NCI-H1694 treated with DMSO at 0.1 percent for 48 hours (cell line): ENCODE measurements at places on chromosomes 16 and 17.

DNA sequence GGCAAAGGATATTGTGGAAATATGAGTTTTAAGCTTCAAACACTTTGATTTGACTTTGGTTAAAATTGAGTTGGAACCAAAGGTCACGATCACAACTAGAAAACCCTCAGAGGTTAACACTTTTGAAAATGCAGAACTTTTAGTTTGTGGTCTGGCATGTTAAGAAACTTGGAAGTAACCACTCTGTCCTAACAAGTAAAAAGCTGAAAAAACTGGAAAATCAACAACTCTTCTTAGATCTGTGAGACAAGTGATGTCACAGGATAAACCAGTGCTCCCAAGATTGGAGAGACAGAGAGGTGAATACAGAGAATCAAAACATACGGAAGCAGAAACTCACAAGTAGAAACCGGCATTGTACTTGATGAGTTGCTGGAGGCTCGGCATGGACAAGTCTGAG, 17.4 kb downstream of the MFSD6L start:
- DNase-seq, result no peak

- no peak for DNase-seq
Observed at GRCh38 chr16:87276924-87277323, 40.3 kb downstream of the C16orf95 start.

GRCh38 chr16:85350146-85350728, 238.0 kb upstream of the CIBAR2 start:
- DNase-seq, result no peak

DNA sequence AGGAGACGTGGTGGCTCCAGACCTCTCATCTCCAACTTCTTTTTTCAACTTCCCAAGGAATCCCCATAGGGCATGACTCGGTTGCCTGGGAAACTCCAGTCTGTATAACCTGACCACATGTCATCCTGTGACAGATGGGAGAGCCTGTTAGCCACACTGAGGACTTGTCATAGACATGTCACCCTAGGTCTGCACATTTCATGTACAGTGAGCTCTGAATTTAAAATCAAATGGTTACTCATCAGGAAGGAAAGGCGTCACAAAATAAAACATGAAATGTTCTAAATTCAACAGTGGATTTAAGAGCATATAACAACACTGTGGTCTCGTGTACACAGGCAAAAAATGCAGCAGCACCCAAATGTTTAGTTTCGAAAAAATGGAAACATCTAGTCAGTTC, 22.2 kb upstream of the ADAMTS18 start:
- DNase-seq, result no peak

GRCh38 chr16:52925143-52925542, 127.6 kb downstream of the CHD9NB start:
- DNase-seq, result no peak

DNA sequence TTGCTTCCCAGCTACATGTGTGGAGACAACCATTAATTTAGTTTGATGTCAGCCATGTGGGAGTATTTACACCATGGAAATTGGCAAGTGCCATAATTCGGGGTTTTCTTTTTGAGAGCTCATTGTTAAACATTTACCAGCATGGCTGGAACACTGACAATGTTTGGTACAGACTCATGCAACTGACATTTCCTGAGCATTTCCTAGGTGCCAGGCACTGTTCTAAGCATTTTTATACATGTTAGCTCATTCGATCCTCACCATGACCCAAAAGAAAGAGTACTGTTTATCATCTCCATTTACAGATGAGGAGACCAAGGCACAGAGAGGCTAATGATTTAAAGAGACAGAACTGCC, 86.9 kb downstream of the FOXL1 start:
- DNase-seq, result no peak

DNA sequence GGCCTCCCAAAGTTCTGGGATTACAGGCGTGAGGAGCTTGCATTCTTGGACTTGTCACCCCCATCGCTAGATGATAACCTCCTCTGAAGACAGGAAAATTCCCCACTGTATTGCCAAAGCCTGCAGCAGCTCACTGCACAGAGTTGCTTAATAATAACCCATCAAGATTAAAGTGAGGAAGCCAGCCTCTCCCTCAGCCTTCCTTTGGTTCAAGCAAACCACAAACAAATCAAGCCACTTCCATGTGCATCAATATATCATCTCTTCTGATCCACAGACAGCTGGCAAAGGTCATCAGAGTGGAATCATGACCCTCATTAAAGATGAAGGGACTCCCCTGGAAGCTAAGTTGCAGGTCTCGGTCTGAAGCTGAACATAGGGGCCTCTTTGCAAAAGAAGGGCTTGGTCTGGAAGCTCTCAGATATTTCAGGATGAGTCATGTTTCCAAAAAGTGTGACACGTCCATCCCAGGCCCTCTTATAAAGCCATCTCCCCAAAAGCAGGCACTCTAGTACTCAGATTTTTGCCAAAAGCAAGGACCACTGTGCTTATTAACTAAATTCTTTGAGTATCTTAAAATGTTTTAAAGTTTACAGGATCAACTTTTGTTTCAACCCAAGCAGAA, 4.8 kb downstream of the EMP2 start:
- no peak for DNase-seq

- no peak for DNase-seq
Observed at GRCh38 chr16:2037647-2038381, 9.8 kb downstream of the NTHL1 start.

GRCh38 chr17:7848131-7848579, 6.7 kb upstream of the TMEM88 start:
- no peak for DNase-seq

DNA sequence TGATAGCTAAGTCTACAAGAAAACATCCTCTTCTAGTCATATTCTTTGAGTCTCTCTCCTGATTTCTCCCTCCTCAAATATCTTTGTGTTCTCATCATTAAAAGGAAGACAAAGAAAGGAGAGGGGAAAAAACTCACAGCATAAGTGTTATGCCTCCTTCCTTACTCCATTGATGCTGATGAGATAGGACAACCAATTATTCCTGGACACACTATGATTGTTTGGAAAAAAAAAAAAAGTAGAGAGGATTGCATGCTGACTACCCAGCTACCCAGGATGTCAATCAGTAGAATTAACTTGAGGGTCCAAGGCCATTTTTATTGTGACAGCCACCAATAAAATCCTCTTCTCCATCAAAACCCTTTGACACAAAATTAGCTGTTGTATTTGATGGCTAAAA, 299.1 kb upstream of the CDH8 start:
- no peak for DNase-seq

DNA sequence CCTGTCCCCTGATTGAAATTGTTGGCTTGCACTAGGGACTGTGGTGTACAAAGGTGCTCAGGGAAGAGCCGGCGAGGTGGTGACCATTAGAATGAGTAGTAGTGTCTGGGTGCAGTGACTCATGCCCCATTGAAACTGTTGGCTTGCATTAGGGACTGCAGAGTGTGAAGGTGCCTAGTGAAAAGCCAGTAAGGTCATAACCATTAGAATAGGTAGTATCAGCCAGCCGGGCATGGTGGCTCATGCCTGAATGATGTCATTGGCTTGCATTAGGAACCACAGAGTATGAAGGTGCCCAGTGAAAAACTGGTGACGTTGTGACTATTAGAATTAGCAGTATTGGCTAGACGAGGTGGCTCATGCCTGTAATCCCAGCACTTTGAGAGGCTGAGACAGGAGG, 78.9 kb downstream of the ABCC6 start:
- no peak for DNase-seq

DNA sequence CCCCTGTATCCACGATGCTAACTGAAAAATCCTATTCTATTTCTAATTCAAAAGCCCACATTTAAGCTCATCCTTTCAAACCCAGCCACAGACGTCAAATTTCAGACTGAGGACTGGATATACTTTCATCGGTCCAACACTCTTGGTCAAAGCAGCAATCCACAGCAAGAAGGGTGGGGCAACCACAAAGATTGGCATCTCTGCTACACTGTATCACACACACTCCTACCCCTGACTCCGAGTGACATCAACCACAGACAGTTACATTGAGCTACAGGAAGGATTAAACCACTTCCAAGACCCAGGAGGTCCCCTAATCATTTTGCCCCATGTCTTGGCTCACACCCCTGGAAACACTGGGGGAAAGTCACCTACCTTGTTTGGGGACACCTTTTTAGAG, 61.3 kb downstream of the GRIN2A start:
- no peak for DNase-seq

DNA sequence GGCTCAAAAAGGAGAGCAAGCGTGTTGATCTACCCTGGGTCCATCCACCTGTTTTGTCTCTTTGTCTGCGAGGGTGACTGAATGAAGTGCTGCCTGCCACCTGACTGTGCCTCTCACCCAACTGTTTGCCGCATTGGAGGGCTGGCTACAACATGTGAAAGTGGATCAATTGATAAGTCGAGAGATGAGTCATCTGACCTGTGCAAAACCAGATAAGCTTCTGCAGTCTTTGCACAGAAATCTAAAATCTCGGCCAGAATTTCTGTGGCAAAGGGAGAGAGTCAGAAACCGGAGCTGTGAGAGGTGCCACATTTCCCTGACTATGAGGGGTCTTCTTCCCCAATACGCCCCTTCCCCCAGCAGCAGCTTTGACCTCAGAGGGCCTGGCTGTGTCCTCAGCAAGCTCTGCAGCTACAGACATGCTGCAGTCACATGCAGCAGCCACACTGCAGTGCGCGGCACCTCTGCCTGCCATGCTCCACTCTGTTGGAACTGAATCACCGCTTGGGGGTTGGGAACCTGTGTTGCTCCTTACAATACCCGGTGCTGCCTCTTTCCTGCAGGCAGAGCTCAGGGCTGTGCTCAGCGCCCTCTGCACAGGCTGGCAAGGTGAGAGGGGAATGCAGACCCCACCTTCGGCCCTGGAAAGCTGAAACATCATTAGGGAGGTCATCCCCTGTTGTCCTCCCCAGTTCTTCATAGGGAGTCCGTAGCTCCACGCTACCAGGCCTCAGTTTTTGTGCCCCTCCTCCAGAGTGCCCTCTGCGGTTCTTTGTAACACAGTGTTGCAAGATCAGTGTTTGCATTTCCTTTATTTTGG, 16.2 kb upstream of the HAS3 start:
- DNase-seq, result peak; percentile 61

DNA sequence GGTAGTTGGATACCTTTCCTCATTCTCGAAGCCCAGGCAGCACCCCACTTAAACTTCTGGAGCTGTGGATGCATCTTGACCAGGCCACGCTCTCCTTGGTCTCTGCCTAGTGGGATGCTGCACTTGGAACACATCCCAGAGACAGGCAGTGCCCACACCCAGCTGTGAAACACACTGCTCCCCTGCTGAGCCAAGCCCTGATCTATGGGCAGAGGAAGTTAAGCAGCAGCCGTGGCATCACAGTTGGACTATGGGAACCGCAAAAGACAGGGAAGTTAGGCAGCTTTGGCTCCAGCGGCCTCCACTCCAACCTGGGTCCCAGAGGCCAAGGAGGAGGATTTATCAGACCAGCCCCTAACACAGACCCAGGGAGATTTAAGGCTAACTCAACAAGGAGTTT, 284.8 kb upstream of the CCL2 start:
- DNase-seq, result peak; percentile 8

GRCh38 chr17:73990290-73990689, 213.2 kb upstream of the RPL38 start:
- no peak for DNase-seq
